ENCODE measurements at places on chromosomes 2 and 18.
A peak's percentile ranks its signal among the peaks of the same experiment; 100 is the strongest.

DNA sequence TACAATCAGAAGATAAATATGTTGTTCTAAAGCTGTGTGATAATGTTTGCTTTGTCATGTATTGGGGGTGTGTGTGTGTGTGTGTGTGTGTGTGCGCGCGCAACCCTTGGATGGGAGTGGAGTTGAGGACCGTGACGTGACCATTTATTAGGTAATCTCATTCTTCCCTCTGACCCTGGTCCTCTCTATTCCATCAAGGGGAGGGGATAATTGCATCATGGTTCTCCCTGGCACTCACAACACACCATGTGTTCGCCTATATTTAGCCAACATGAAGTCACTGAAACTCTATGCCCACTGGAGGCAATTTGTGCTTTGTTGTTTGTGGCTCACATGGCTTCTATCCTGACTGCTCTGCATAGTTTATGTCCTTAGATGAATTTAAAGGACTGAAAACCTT lies 79.8 kb upstream of the LRPPRC start:
- no peak for DNase-seq

GRCh38 chr18:5772306-5773105 lies 122.8 kb downstream of the TMEM200C start:
- no peak for DNase-seq

DNA sequence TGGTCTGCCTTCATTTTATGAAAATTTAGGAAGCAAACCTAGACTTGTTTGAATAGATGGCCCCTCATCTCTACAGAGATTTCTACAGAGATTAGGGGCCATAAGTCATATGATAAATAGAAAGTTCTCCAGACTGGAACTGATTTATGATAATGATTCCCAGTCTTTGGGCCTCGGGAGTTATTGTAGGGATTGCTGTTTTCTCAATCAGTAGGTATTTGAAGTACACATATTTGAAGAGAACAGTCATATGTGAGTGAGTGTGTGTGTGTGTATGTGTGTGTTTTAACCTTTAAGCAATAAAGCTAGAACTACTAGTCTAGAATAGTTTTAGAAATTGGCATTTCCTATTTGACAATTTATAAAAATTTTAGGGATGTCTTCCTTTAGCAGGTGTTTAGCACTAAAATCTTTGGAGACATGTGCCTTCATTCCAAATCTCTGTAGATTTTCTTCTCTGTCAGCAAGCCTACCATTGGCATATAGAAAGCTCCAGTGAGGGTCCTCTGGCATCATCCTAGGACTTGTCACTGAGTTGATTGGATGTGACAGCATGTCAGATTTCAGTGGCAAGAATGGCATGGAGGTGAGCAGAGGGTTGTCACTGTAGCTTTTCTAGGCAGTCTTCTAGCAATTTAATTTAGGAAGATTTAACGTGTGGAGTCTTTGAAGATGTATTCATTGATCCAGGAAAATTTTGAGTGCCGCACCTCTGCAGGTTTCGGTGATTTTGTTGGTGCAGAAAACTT lies 71.2 kb downstream of the MYO1B start:
- DNase-seq: no peak

DNA sequence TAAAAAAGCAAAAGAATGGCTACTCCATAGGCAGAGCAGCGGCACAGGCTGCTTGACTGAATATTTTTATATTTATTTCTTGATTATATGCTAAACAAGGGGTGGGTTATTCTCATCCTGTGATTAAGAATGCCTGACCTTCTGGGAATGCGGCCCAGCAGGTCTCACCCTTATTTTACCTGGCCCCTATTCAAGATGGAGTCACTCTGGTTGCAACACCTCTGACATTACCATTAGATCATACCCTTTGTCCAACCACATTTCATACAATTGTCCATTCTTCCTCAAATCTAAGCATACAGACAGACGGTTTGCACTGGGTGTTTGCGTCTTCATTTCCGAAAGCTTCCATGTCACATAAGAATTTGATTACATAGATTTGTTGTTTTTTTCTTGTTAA lies 168.2 kb downstream of the GALNT1 start:
- no peak for DNase-seq

DNA sequence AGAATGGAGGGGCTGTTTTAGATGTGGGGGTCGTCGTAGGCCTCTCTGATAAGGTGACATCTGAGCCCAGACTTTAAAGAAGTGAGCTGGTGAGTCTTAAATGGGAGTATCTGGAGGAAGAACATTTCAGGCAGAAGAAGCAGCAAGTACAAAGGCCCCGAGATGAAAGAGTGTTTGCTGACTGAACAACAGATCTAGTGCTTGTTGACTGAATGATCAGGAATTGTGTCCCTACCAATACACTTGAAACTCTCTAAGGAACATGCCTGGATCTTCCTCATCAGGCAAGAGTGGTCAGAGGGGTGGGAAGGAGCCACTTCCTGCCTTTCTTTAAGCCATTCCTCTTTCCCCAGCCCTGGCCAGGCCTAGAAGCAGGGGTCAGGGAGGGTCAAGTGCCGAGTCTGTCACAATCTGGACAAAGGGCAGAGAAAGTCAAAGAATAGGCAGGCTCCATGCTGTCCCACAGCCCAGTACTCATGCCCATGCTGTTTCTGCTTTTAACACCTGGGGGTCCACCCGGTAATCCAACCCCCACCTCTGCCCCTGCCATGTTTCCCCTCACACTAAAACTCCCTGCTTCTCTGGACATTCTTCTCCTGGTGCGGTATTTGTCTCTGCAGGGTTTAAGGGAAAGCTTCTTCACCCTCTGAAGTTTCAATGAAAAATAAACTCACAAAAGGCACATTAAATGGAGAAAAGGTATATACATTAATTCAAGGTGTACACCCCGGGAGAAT lies 3.0 kb upstream of the TMEM37 start:
- no peak for DNase-seq

- DNase-seq: no peak
Measured at GRCh38 chr2:89767572-89768435, 1076.3 kb downstream of the RPIA start.

DNA sequence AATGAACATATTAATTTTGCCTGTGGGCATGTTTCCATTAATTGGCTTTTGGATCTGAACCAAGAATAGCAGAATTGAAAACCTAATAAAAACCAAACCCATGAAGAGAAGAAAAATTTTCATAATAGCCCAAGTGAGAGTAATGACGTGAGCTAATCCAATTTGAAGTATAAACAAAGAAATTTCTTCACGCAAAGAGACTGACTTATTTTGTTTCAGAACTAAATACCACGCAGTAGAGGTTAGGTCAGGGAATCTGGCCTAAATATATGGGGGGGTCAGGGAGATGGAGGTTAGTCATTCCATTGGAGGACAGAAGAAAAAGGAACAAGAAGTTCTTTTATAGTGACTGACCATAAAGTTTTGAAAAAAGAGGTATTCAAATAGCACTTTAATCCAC lies 94.1 kb upstream of the CYP1B1 start:
- peak; percentile 76 for DNase-seq

DNA sequence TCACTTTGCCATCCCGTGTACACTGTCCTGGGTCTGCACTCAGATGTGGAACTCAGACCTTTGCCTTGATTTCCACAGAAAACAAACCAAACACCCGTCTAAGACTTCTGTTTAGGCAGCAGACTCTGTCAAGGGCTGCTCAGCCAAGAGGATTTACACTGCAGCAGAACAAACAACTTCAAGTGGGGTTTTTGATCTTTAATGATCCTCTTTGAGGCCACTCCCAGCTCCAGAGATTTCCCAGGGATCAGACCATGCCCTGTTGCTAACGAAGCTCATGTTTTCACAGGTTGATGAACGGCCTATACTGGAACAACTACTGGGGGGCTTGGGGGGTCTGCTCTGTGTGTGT lies 52.5 kb upstream of the LGALSL start:
- DNase-seq: no peak
